ENCODE measurements at places on chromosomes 12 and 14.

GRCh38 chr14:34403646-34404045 is 58.4 kb downstream of the SPTSSA start:
- no peak for DNase-seq

DNA sequence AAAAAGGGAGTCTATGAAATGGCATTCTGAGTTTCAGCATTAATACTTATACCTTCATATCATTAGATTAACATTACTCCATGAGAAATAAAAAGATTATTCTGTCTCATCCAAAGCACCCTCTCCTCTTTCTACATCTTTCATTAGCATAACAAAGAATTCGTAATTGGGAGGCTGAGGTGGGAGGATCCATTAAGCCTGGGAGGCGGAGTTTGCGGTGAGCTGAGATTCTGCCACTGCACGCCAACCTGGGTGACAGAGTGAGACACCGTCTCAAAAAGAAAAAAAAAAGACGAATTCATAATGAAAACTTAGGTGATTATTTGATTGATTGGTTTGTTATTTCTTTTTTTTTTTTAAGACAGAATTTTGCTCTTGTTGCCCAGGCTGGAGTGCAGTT is 1.8 kb upstream of the CDK17 start:
- no peak for DNase-seq

DNA sequence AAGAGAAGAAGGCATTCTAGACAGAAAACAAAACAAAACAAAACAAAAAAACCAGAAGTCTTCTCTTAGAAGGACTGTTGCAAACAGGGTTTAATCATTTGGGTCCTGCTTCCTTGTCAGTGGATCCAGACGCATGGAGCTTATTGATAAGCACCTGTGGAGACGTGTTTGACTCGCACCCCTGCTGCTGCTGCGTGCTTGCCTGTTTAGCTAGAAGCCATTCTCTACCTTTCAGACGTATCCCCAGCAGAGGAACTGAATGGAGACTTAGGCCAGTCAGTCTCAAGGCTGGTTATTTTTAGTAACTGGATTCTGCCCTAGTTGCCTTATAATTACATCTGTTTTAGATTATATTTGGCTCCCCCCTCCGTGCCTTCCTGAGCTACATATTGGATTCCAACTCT is 186.1 kb upstream of the EEA1 start:
- DNase-seq, result no peak

DNA sequence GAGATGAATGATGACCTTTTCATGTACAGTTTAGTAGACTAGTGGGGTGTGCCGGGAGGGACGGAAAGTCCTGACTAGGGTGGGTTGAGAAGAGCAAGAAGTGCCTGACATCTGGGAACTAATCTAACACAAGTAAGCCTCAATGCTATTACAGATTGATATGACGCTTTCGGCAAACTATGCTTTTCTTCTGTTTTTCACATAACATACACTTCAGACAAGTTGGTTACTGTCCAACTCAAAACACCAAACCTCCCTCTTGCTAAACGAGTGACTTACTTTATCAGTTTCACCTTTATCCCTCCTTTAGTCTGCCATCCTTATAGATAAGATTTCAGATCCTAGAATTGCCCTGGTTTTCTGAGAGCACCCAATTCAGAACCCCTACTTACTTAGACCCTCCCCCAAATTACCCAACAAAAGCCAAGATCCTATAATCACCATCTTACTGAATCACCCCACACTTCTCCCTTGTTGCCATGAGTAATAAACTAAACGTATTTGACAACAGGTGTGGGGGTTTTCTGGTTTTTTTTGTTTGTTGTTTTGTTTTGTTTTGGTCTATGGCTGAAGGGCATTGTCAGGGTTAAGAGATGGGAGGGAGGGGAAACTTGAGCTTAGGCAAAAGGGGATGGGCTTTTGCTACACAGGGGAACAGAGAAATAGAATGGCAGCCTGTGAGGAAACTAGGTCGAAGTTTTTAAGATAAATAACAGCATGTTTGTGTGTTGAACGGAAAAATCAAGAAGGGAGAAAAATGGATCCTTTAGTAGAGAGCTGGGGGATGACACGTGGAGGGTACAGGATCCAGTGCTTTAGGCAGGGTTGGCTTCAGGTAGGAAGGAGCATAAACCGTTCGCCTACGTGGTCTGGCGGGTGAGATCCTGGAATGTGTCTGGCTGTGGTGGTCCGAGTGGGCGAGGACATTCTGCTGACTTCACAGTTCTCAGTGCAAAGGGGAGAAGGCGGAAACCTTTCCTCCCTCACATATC is 6.1 kb upstream of the PSMA3 start:
- no peak for DNase-seq

DNA sequence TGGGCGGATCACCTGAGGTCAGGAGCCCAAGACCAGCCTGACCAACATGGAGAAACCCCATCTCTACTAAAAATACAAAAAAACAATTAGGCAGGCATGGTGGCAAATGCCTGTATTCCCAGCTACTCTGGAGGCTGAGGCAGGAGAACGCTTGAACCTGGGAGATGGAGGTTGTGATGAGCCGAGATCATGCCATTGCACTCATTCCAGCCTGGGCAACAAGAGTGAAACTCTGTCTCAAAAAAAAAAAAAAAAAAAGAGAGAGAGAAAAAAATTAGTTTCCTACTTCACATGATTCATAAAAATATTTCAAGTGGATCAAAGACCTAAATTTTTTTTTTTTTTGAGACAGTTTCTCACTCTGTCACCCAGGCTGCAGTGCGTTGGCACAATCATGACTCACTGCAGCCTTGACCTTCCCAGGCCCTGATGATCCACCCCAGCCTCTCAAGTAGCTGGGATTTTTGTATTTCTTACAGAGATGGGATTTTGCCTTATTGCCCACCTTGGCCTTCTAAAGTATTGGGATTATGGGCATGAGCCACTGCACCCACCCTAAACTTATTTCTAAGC is 24.9 kb downstream of the FCF1 start:
- no peak for DNase-seq

DNA sequence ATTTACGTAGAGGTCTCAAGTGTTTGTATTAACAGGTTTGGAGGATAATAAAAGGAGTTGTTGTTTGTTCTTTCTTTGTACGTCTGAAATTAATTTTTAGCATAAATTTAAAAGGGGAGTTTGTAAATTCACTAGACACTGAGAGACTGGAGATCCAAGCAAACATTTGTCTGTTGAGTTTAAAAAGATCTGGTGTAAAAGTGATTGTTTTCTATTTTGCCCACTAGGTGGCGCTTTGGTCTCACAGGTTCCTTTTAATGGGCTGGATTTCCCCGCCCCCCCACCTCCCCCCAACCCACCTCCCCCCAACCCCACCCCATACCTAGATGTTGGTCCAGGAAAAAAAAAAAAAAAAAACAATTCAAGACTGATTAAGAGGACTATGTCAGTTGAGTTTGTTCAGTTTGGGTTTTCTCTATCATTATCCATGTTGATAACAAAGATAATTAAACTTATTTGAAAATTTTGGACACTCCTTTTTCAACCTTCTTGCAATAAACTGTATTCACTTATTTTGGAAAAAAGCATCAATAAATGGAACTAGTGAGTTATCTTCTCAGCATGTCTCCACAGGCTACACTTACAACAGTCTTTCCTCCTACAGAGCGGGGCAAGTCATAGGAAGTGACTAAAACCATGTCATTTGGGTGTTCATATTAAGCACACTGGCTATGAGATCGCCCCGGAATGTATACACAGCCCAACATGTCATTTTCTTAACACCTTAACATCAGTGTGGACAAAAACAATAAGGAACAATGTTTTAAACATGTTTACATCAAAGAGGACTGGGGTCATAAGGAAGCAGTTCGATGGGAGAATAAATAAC is 841.1 kb downstream of the NRXN3 start:
- DNase-seq, result peak; percentile 70

DNA sequence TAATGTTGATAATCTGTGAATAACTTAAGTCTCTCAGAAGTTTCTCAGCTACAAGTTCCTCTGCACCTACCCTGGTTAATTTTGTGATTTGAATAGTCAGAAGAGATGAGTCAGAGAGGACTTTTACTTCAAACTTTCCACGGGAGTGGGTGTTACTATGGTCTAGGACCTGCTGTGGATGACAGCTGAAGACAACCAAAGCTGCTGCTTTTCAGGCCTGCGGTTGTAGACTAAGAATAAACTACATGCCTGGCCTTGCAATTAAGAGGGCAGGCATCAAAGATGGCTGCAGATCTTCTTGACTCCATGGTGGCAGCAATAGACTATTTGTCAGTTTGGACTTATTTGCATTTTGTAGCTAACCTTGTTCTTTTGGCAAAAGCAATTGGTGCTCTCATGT is 227.1 kb upstream of the KRR1 start:
- DNase-seq, result no peak

DNA sequence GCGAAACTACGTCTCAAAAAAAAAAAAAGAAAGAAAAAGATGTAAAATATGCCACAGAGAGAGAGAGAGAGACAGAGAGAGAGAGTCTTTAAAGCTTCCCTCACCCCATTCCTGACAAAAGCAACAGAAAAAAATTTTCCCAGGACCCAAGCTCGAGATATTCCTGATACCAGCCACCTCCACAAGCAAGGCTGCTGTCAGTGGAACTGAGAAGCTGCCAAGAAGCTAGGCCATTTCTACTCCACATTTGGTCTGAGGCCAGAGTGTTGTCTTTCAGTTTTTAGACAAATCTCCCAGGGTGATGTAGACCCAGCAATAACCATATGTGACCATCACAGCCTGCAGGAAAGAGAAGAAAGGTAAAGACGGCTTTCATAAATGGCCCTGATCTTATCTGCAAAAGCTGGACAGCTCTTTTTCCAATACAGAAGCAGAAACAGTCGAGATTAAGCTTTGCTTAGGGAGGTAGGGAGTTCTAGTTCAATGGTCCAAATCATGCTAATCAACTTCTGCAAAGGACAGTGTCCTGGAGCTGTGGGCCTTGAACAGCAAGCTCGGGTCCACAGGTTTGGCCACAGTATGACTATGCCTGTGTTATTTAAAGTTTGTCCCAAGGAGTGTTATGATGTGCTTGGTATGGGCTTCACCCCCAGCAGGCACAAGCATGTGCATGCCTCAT is 130.3 kb upstream of the NUDT4 start:
- no peak for DNase-seq

DNA sequence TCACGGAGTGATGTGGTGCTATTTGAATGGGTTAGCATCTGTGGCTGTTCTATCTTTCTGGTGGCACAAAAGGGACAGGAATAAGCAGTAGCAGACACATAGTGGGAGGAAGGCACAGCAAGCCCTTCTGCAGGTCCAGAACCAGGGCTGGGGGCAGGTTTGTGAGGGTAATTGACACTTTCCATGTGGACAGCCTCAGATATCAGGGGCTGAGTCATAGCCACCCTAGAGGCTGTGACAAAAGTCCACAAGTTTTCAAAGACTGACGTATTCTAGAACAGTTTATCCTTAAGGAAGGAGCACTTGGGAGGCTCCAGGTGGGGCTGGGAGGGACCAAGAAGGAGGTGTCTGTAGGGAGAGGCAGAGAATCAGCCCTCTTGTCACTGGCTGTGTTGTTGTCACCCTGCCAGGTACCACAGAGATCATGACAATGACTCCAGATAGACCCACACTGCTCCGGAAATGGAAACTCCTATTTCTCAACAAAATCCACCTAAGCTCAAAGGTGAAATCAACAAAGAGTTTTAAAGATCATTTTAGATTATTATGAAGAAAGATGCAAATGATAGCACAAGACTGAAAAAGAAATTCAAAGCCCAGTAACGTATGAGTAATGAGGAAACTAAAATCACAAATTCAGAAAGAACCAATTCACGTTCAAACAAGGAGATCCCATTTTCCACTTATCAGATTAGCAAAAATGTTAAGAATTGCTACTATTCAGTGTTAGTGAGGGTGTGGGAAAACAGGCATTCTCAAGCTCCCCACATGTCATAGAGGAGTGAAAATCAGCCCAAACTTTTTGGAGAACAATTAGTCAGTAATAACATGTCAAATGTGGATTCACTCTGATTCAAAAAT is 48.3 kb downstream of the NFKBIA start:
- DNase-seq, result peak; percentile 35

GRCh38 chr12:124364543-124364942 is 69.7 kb downstream of the RFLNA start:
- DNase-seq, result no peak

DNA sequence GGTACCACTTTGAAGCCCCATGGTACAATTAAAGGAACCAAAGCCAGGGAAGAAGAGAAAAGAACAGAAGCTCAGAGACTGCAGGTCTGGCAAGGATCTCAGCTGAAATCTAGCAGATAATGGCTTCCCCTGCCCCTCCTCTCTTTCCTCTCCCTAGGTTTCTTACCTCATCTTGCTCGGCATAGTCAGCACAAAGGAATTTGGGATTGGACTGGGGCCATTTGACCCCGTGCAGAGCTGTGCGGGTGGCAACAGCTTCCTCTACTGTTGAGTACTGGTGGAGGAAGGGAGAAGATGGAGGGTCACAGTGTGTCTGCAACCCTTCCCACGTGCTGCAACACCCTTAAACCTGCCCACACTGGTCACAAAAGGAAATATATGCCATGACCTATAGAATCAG is 4.7 kb upstream of the CDH24 start:
- DNase-seq, result peak; percentile 86

- DNase-seq, result no peak
Observed at GRCh38 chr12:68020699-68021098, 31.5 kb downstream of the IFNG-AS1 start.

DNA sequence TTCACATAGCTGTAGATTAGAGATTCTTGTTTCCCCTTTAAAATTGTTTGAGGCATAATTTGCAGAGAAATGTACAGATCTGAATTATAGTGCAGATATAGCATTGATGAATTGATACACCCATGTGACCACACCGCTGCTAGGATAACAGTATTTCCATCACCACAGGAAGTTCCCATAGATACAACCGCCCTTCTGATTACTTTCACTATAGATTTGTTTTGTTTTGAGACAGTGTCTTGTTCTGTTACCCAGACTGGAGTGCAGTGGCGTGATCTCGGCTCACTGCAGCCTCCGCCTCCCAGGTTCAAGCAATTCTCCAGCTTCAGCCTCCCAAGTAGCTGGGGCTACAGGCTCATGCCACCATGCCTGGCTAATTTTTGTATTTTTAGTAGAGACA is 8.8 kb upstream of the ASPG start:
- no peak for DNase-seq

DNA sequence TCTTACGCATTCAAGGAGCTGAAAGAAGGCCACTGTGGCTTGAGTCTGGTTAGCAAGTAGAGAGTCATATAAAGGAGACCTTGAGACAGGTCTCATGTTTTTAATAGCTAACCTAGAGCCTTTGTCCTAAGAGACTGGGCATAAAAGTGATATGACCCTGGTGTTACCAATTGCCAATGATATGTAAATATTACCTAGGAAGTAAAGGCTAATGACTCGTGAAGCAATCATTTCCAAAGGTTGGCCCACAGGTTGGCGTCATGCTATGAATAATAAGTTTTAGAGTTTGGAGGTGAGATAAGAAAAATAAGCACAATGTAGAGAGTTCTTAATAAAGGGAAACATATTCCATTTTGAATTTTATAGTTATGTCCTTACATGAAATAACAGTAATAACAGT is 116.6 kb upstream of the PLEKHA5 start:
- DNase-seq, result no peak
